ENCODE measurements at places on chromosomes 5 and 9. TPM values are rescaled to one million over a fixed set of nuclear protein-coding genes. Genes with fewer than 3 reads are reported as not detected.

The GABRA6 gene
- not detected for total RNA-seq

GRCh38 chr5:151670083-151670686, 16.5 kb downstream of the SPARC start:
- no peak for DNase-seq

DNA sequence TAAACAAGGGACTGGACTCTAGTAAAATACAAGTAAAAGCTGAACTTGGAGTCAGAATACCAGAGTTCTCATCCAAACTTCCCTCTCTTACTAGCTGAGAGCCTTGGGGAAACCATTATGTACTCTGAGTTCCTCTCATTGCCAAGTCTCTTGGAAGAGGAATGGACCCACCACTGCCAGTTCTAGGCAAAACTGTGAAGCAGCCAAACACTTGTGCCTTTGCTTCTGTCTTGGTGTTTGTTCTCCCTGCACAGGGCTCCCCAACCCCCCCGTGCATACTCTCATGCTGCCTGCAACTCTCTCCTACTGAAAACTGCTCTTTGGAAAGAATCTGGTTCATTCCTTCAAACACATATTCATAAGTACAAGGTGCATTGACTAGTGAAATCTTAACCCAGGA, 102.6 kb downstream of the PDZD2 start:
- no peak for DNase-seq

The LHX3 gene
- total RNA-seq, result 0.15 TPM

The AQP7 gene
- 2.2 TPM for total RNA-seq

The ZNF608 gene
- 58.8 TPM for total RNA-seq

The EXOSC2 gene
- 79.8 TPM for total RNA-seq

DNA sequence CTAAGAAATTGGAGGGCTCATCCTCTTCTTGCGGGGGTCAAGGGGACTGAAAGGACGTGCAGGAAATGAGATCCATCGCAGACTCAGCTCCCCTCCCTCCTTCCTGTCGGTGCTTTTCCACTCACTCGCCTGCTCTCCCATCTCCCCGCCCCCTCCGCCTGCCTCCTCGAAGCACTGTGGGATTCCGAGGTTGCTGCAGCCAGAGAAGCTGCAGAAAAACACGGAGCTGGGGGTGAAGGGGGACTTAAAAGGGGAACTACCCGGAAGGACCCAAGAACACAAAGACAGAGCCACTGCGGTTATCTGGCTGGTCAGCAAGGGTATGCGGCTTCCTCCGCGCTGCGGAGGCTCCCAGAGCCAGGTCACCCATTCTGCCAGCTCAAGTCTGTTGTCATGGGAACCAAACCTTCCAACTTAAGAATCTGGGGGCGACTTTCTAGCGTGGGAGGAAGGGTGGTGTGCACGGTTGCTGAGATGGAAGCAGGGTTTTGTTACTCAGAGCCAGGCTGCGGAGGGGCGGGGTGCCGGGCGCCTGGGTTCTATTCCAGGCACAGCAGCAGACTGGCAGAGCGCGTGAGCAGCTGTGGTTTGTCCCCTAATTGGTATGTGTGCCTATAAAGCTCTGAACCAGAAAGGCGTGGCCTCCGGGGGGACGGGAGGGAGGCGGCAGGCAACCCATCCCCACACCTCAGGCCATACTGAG, 24.9 kb downstream of the PCDHGC5 start:
- peak; percentile 91 for DNase-seq
